Calu3 (cell line): ENCODE measurements at places on chromosomes 6 and 20. TPM values are rescaled to one million over a fixed set of nuclear protein-coding genes. Genes with fewer than 3 reads are reported as not detected.

RALY gene
- 253 and 275 TPM in 2 replicates for total RNA-seq

GATA5 gene
- not detected in 2 replicates for total RNA-seq

PAK5 gene
- 0.07 TPM in 1 of 2 replicates, not detected in the other for total RNA-seq

DNA sequence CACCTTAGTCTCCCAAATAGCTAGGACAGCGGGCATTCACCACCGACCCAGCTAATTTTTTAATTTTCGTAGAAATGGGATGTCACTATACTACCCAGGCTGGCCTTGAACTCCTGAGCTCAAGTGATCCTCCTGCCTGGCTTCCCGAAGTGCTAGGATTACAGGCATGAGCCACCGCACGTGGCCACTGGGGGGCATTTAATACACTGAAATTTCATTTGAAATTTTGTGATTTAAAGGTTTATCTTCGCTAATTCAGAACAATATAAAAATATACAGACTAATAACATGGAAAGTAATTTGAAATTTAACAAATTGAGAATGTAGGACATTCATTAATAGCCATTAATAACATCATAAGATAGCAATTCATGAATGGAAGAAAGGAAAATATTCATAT, 20.5 kb upstream of the TBC1D32 start:
- no peaks in the 10 kb centered on the region for H3K36me3 ChIP-seq
- no peak overlapping the region for H3K4me3 ChIP-seq
- H3K4me1 ChIP-seq: no peaks in the 10 kb centered on the region
- peak; percentile 19 for DNase-seq

- no peaks in the 10 kb centered on the region for H3K27me3 ChIP-seq
- H3K4me3 ChIP-seq: no peak overlapping the region
- H3K27ac ChIP-seq: no peak overlapping the region
- H3K4me1 ChIP-seq: peaks cover 7% of the 10 kb centered on the region
- DNase-seq: no peak
- no peaks in the 10 kb centered on the region for H3K36me3 ChIP-seq
These were observed 7.2 kb downstream of the PEX3 start for GRCh38 chr6:143457563-143458359.

DNA sequence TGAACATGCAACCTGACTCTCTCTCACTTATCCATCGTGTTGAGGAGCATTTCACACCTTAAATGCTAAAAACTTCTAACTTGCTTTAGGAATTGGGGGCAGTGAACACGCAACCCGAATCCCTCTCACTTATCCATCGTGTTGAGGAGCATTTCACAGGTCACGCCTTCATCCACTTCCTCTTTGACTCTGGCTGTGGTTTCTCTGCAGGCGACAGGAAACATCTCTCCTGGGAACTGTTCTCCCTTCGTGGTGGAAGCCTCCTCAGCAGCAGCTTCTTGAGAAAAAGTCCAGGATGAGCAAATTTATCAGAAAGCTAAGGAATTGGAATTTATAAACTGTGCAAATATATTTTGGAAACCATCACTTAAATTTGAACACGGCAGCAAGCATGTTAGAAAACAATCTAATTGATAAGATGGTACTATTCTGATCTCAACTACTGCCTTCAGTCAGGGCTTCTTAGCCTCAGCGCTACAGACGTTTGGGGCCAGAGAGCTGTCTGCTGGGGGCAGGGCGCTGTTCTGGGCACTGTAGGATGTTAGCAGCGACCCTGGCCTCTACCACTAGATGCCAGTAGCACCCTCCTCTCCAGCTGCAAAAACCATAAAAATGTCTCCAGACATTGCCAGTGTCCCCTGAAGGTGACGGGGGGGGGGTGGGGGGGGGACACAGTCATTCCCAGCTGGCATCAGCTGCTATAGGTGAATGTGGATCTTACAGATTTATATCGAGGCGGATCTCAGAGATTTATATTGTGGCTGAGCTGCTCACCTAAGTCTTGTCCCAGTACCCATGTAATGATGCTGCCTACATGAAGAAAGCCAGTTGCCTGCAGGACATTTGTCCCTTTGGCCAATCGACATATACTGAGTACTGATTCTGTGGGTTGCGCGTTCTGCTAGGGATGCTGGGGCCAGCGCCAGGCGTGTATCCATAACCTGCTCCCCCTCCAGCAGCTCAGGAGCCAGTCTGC, 26.2 kb downstream of the CTCFL start:
- DNase-seq: peak; percentile 68
- no peak overlapping the region for H3K4me3 ChIP-seq
- no peaks in the 10 kb centered on the region for H3K36me3 ChIP-seq
- H3K27me3 ChIP-seq: peaks cover 93% of the 10 kb centered on the region

DNA sequence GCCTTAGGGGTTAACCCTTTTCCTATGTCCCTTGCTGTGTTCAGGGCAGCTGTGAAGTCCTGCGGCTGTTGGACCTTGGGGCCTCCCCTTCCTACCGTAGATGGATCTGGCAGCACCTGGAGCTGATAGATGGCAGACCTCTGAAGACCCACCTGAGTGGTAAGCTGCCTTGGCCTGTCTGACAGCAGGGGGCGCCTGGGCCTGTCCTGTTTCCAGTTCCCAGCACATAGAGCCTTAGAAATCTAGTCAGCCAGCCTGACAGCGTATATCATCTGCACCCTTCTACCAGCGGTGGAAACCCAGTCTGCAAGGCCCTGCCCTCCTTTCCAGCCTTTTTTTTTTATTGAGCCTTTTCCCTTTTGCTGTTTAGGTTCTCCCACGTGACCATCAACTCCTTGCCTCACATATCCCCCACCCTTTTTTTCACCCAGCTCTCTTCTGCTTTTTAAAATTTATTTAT, 26.6 kb downstream of the CNBD2 start:
- DNase-seq: peak; percentile 97
- no peak overlapping the region for H3K4me3 ChIP-seq

GRCh38 chr6:116797585-116797984, 31.3 kb downstream of the GPRC6A start:
- DNase-seq: no peak
- H3K36me3 ChIP-seq: no peaks in the 10 kb centered on the region
- H3K27me3 ChIP-seq: peaks cover 9% of the 10 kb centered on the region
- H3K27ac ChIP-seq: no peak overlapping the region

GRCh38 chr6:39792540-39793450, 619 bp downstream of the DAAM2 start:
- no peak overlapping the region for H3K27ac ChIP-seq
- no peak for DNase-seq
- no peaks in the 10 kb centered on the region for H3K36me3 ChIP-seq
- no peaks in the 10 kb centered on the region for H3K4me1 ChIP-seq
- peaks cover 64% of the 10 kb centered on the region for H3K27me3 ChIP-seq

GRCh38 chr20:51339721-51340450, 202.6 kb downstream of the NFATC2 start:
- no peak overlapping the region for H3K27ac ChIP-seq
- peaks cover 65% of the 10 kb centered on the region for H3K27me3 ChIP-seq
- no peak overlapping the region for H3K4me3 ChIP-seq
- no peak for DNase-seq
- no peaks in the 10 kb centered on the region for H3K4me1 ChIP-seq

GRCh38 chr6:126550323-126550722, 210.4 kb downstream of the CENPW start:
- no peak overlapping the region for H3K27ac ChIP-seq
- H3K4me3 ChIP-seq: no peak overlapping the region
- H3K4me1 ChIP-seq: no peaks in the 10 kb centered on the region
- no peaks in the 10 kb centered on the region for H3K36me3 ChIP-seq
- H3K27me3 ChIP-seq: no peaks in the 10 kb centered on the region
